Esophagus muscularis mucosa (tissue), 4 donors: ENCODE measurements at places on chromosomes 6 and 20. TPM values are rescaled to one million over a fixed set of nuclear protein-coding genes. Genes with fewer than 3 reads are reported as not detected.

- no peak for DNase-seq
Measured at GRCh38 chr20:60840971-60841370, 411.1 kb upstream of the CDH4 start.

DNA sequence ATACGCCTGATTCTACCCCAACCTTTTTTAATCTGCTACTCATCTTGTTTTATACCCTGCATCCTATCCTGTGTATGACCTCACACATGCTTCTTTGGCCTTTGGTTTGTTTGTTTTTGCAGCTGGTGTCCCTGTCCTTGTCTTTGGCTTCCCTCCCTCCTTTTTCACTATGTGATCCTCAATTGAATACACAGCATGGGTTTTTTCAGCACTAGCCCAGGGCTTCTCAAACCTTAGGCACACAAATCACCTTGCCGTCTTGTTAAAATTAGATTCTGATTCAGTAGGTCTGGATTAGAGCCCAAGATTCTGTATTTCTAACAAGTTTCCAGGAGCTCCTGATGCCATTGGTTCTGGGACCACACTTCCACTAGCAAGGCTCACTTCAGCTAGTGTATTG lies 321.5 kb upstream of the MAN1A1 start:
- DNase-seq = no peak

DNA sequence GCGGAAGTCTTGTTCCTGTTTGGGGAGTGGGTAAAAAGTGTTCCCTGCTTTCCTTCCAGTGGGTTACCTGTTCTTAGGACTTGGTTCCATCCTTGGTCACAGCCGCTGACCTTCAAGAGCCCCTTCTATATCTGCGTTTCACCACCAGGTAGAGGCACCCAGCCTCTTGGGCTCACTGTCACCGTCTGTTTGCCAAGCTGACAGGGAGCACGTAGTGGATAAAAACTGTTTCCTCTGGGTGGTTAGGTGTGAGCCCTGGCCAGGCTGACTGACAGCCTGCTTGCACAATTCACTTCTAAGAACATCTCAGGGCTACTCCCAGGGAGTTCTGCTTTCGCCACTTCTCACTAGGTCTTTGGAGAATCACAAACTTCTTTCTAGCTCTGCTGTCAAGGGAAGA lies 1.8 kb upstream of the JPH2 start:
- DNase-seq = no peak

- no peak for DNase-seq
Measured at GRCh38 chr6:32882879-32883250, 28.9 kb downstream of the PSMB9 start.

DNA sequence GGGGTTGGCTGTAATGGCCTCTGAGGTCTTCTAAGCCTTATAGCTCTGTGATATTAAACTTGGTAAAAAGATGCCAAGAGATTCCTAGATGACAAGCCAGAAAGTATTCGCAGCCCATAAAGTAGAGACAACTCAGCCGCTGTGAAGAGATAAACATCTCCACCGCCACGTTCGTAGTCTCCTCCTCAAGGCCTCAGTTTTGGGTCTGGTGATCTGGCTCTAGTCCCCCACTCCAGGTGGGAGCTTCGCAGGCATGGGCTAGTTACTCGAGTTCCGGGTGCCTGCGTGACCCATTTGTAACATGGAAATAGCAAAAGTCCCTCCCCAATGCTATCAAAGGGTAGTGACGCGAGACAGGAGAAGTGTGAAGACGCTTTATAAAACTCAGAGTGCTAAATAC lies 28.3 kb upstream of the AFDN start:
- peak; percentile 80 for DNase-seq

DNA sequence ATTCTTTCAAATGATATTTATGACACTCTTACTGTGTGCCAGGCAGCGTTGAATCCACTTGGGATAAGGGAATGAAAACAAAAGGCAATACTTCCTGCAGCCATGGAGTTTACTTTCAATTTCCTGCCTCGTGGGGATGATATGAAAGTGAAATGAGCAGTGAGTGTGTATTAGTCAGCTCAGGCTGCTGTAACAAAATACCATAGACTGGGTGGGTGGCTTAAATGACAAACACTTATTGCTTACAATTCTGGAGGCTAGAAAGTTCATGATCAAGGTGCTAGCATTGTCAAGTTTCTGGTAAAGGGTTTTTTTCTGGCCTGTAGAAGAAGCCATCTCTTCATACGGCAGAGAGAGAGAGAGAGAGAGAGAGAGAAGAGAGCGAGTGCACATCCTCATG lies 41.7 kb downstream of the TSHZ2 start:
- no peak for DNase-seq

DNA sequence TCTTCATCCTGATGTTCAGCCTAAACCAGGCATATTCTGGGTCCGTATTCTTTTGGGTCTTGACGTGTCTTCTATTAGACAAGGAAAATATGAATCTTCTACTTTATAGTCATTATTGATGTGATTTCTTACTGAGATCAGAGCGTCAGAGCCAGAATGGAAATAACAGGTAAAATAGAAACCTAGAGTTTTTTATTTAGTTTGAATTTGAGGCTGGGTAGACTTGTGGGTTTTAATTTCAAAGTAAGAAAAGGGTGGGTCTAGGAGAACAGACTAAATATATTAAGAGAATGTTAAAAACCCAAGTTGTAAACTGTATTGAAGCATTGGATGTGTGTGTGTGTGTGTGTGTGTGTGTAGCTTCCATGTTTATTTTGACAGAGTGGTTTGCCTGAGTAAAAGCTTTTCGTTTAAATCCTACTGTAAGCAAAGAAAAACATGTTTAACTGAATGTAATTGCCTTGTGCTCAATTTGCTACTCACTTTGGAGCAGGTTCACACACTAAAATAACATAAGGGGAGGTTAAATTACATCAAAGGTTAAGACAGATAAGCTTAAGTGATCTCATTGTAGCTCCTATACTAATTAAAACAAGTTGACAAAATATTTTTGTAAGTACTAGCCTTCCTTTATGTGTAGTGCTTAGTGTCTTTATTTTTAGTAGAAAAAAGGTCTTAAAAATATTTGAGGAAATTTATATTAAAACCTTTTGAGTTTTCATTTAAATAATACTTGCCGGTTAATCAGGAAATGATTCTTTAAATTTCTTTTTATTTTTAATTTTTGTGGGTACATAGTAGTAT lies 17.4 kb downstream of the HECA start:
- no peak for DNase-seq

- no peak for DNase-seq
Measured at GRCh38 chr6:35343835-35344550, 1.6 kb downstream of the PPARD start.

DNA sequence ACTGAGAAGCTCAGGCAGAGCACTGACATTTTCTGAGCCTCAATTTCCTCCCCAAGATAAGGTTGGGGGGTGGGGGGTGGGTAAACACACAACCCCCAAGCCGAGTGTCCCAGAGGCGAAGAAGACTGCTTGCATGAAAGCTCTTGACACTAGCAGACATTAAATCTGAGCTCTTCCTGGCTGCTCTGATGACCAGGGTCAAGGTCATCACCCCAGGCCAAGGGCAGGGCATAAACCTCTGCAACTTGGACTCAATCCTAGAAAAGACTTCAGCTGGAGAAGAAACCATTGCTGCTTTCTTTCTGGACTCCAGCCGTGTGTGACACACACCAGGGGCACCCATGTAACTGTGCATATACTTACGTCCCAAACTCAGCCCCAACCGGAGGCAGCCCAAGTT lies 109.0 kb downstream of the BANF2 start:
- DNase-seq = no peak

DNA sequence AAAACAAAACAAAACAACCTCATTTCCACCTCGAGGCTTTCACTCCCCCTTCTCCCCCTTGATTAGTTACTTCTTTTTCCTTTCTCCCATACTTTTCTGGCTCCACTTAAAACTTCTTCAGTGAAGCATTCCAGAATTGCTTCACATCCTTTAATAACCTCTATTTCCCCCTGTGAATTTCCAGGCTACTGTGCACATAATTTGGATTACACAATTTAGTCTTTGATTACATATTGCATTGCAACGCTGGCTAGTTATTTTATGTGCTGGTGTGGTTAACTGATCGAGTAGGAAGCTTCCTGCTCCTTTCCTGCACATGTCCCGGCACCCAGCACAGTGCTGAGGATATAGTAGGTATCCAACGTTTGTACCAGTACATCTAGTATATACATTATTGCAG lies 28.1 kb upstream of the EEF1E1 start:
- no peak for DNase-seq

GRCh38 chr20:62354031-62354808 lies 12.9 kb downstream of the LAMA5 start:
- no peak for DNase-seq

The TPD52L1 gene
- total RNA-seq = 18.7 TPM

The MMP24OS gene
- total RNA-seq = 37.8 TPM

DNA sequence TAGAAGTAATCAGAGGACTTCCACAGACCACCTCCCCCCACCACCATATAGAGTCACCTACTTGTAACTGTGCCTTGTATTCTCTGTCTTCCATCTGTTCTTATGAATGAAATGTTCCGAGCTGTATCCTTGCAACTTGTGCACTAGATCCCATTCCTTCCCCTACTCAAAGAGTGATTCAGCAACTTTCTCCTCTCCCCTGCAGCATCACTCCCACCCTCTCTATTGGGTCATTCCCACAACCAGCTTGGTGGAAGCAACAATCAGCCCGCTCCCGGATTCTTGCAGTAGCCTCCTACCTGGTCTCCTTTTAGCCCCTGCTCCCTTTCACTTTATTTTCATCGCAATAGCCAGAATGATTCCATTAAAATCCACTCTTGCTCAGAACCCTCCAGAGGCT lies 34.9 kb upstream of the REV3L start:
- no peak for DNase-seq

DNA sequence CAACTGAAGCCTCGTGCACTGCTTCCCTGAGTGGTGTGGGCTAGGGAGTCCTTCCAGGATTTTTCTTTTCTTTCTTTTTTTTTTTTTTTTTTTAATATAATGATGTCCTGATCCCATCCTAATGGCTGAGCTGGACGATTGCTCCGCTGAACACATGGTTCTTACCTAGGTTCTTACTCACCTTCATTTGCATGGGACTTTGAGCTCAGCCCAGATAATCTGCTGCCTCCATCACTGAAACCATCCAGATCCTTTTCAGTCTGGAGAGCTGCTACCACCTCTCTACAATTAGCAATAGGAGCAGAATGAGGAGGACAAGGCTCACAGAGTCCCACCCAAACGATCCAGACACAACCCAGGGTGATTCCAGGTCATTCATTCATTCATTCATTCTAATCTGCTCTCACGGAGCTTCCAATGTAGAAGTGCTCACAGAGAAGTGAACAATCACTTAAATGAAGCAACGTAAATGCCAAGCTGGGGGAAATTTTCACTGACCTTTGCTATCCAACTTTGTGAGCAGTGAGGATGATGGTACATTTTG lies 246.3 kb upstream of the RREB1 start:
- DNase-seq = no peak

The CFAP206 gene
- 0.26 TPM for total RNA-seq

DNA sequence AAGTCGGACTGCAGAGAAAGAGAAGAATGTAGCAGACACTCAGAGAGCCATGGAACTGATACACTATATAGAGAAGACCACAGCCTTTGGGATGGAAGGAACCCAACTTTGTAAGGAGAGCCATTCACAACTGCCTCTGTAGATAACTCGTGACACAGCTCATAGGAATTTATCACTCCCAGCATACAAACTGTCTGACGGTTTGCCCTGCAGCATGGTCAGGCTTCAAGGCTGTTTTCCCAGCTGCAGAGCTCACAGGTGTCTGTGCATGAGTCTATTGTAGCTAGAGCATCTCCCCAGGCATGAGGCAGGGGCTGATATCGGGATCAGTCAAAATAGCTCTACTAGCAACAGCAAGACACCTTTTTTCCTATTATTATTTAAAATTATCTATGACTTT lies 130.5 kb upstream of the DTNBP1 start:
- no peak for DNase-seq

DNA sequence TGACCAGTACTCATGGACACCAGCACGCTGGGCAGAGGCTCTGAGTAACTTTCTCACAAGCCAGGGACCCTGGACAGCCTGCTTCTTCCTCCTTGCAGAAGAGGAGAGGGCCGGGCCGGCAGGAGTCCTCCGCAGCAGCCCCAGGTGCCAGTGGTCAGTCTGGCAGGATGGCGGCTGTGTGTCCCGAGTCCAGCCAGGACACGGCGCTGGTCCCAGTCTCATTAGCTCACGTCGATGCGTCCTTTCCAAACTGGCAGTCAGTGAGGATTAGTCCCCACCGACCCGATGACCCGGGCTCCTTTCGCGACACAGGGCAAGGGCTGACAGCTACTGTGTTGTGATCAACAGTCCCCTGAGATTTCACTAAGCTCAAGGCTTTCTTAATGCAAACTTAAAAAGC lies 267.0 kb downstream of the TAF4 start:
- DNase-seq = no peak

The CEP250 gene
- 17.7 TPM for total RNA-seq

GRCh38 chr6:17881085-17881858 lies 106.2 kb downstream of the KIF13A start:
- no peak for DNase-seq

DNA sequence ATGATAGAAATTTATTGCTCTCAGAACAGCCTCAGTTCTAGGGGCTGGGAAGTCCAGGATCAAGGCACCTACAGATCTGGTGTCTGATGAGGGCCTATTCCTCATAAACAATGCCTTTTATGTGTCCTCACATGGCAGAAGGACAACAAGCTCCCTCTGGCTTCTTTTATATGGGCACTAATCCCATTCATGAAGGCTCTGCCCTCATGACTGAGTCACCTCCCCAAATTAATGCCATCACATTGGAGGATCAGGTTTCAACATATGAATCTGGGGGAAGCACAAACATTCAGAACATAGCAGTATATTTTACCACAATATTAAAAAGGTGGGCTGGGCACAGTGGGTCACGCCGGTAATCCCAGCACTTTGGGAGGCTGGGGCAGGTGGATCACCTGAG lies 58.5 kb upstream of the CCN6 start:
- DNase-seq = no peak

DNA sequence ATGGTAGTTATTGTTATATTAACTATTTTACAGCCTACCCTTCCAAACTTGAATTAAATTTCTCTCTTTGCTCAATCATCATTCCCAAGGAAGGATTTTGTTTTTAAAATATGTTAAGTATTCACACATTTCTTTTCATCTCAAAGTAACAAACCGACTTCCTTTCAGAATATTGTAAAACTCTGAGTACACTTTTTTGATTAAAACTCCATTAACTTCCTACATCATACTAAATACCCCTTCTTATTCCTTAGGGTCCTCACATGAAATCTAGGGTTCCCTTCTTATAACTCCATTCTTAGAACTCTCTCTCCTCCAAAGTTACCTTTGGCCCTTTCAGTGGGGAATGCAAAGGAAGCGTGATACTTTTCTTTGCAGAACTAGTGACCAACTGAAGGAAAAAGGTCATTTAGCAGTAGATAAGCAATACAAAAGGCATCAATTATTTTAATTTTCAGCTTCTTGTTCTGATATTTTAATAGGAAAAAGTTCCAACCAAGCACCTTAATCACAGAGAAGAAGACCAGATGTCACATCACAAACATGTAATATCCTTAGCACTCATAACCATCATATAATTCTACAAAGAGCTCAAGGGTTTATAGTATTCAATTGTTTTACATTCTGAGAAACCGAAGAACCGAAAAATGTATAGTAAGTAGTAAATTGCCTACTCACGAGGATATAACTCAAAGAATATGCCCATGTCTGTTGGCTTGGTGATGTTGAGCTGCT lies 494 bp downstream of the RHAG start:
- DNase-seq = no peak

The PRL gene
- 0.33 TPM for total RNA-seq

- DNase-seq = peak; percentile 66
Measured at GRCh38 chr20:19129976-19130612, 82.3 kb upstream of the SLC24A3 start.

The RIPPLY2 gene
- not detected for total RNA-seq

- DNase-seq = no peak
Measured at GRCh38 chr6:73713426-73714147, 17.6 kb downstream of the CD109 start.

The STAU1 gene
- total RNA-seq = 116 TPM
